ENCODE measurements at places on chromosomes 7 and 10. TPM values are rescaled to one million over a fixed set of nuclear protein-coding genes. Genes with fewer than 3 reads are reported as not detected.

DNA sequence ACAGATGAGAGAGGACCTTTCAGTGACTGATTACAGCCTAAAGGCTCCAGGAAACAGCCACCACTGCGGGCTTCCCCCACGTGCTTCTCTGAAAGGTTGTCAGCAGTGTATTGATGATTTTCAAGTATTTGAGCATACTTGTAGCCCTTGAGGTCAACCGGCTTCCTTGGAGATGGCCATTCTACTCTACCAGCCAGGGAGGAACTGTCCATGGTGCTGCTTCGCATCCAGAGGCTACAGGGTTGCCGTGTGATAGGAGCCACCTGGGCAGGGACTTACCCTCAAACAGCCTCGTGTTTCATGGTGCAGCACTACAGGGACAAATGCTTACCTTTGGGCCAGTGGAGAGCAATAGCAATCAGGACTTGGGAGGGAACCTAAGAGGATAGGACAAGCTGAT is 179.5 kb downstream of the DPP6 start:
- peak; percentile 7 for DNase-seq

GRCh38 chr7:104795086-104795485 is 218.9 kb upstream of the KMT2E start:
- DNase-seq: no peak

- no peak for DNase-seq
Measured at GRCh38 chr10:90675621-90676020, 182.2 kb downstream of the HTR7 start.

DNA sequence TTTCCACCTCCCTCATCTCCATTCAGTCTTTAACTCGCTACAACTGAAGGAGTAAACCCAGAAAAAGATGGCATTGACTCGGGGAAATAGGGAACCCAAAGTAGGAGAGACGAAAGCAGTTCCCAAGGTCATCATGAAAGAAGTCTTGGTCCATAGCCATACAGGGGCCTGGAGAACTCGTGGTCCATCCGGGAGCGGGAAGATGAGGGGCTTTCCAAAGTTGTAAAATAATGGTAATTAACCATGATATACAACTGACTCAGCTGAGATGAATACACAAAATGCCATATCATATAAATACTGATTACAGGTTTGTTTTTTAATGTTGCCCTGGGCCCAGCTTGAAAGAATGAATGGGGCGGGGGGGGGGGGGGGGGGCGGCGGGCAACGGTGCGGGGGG is 32.3 kb downstream of the RBM17 start:
- no peak for DNase-seq

GRCh38 chr7:2212906-2213305 is 19.8 kb downstream of the MAD1L1 start:
- DNase-seq: no peak

- DNase-seq: no peak
Measured at GRCh38 chr10:30254926-30255325, 94.2 kb downstream of the MTPAP start.

DNA sequence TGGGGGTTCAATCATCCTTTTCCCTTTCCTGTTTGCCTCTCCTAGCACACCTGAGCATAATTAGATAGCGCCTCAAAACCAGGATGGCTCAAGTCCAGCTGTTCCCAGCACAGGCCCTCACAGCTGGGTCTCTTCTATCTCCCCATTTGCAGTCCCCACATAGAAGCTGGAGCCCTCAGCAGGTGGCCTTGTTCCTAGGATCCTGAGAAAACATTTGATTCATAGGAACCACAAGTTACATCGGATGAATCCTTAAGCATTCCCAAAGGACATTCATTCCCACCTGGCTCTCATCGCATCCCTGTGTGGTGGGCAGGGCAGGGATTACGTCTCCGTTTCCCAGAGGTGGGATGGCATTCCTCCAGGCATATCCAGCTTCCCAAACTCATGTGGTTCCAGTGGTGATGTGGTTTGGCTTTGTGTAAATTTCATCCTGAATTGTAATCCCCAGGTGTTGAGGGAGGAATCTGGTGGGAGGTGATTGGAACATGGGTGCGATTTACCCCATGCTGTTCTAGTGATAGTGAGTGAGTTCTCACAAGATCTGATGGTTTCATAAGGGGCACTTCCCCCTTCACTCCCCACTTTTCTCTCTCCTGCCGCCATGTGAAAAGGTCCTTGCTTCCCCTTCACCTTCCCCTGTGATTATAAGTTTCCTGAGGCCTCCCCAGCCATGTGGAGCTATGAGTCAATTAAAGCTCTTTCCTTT is 49.8 kb upstream of the LEP start:
- no peak for DNase-seq

- no peak for DNase-seq
Measured at GRCh38 chr10:84415539-84416244, 87.3 kb downstream of the CCSER2 start.

DNA sequence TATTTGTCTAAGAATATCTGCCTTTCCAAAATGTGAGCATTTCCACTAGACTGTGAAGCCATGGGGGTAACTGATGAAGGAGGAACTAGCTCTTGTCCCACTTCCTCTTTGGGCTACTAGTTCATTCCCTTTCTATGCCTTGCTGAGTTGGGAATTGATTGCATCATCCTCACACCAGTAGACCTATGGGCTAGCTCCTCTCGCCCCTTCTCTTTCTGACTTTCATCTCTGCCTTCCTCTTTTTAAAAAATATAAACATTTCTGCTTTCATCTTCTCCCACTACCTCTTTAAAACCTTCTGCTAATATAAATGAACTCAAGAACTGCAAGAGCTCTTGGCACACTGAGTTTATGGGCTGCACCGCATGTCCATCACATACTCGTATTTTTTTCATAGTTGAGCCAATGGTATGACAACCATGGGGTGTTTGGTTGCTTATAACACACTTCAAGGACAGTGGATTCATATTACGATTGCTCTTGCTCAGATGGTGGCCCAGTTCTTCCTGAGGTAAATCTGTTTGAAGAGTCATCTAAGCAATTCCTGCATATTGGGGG is 182.0 kb downstream of the REEP3 start:
- no peak for DNase-seq

GRCh38 chr10:11863353-11864109 is 40.4 kb downstream of the PROSER2 start:
- DNase-seq: no peak

- no peak for DNase-seq
Measured at GRCh38 chr10:109037978-109038377, 885.3 kb downstream of the XPNPEP1 start.

GRCh38 chr7:128267595-128267924 is 26.5 kb downstream of the LEP start:
- DNase-seq: no peak

PNLIPRP3 gene
- 0.27 TPM for polyA plus RNA-seq

TUBAL3 gene
- polyA plus RNA-seq: 0.17 TPM

Measured in muscle of arm (tissue), 14 donors.